ENCODE measurements at places on chromosomes 3 and 15.

GRCh38 chr3:62084558-62084957, 288.8 kb downstream of the FEZF2 start:
- no peak for DNase-seq

DNA sequence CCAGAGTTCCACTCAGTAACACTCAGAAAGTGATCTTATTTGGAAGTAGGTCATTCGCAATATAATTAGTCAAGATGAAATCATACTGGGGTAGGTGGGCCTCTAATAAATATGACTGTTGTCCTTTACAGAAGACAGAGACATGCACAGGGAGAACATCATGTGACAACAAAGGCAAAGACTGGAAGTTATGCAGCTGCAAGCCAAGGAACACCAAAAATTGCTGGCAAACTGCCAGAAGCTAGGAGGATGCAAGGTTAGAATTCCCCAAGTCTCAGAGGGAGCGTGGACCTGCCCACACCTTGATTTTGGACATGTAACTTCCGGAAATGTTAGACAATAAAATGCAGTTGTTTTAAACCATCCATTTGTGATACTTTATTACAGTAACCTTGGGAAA, 471.5 kb upstream of the AGTR1 start:
- DNase-seq, result no peak

DNA sequence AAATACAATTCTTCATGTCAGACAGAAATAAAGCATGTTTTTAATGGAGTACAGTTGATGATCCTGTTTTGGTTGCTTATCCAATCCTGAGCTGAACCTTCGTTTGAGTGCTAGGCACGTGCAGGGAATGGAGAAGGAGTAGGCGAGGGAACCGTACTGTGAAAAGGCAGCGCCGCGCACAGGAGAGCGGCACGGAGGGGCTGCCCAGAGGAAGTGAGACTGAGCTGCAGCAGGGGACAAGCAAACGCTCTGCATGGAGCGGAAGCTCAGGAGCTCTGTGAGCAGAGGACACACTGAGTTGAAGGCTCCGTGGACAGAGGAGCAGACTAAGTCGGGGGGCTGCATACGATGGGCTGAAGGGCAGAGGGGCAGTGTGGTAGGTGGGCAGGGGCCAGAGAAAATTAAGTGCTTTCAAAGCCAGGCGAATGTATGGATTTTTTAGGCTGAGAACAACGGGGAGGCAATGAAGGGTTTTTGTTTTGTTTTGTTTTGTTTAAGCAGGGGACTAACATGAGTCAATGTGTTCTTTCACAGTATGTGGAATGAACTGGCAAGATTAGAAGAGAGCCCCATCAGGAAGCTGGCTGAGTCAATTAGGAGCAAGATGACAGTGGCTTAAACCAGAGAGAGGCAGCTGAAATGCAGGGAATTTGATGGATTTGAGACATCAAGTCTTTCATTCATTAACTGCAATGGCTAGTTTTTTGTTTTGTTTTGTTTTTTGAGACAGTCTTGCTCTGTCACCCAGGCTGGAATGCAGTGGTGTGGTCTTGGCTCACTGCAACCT, 23.8 kb upstream of the TM2D3 start:
- peak; percentile 17 for DNase-seq

DNA sequence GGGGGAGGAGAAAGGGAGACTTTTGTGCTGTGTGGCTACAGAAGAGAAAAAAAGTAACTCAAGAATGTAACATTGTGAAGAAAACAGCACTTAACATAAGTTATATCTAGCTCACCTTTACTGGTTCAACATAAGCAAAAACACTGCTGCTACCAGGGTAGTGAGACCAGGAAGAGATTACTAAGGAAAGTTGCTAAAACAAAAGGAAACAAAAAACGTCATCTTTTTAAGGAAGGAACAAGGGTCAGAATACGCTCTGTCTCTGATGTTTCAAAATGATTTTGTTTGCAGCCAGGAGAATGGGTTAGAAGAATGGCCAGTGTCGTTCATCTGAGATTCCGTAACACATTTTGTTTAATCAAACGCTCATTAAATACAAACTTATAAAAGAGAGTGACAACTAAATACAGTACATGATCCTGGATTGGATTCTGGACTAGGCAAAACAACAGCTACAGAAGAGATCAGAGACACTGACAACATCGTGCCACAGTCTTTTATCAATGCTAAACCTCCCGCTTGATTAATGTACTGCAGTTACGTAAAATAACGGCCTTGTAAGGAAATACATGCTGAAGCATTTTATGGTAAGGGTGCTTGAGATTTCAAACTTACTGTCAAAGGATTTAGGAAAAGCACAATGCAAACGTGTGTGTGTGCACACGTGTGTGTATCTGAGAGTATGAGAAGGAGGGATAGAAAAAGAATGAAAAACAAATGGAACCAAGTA, 67.7 kb downstream of the FOXP1 start:
- no peak for DNase-seq

GRCh38 chr3:182920515-182921084, 59.7 kb downstream of the DCUN1D1 start:
- no peak for DNase-seq

DNA sequence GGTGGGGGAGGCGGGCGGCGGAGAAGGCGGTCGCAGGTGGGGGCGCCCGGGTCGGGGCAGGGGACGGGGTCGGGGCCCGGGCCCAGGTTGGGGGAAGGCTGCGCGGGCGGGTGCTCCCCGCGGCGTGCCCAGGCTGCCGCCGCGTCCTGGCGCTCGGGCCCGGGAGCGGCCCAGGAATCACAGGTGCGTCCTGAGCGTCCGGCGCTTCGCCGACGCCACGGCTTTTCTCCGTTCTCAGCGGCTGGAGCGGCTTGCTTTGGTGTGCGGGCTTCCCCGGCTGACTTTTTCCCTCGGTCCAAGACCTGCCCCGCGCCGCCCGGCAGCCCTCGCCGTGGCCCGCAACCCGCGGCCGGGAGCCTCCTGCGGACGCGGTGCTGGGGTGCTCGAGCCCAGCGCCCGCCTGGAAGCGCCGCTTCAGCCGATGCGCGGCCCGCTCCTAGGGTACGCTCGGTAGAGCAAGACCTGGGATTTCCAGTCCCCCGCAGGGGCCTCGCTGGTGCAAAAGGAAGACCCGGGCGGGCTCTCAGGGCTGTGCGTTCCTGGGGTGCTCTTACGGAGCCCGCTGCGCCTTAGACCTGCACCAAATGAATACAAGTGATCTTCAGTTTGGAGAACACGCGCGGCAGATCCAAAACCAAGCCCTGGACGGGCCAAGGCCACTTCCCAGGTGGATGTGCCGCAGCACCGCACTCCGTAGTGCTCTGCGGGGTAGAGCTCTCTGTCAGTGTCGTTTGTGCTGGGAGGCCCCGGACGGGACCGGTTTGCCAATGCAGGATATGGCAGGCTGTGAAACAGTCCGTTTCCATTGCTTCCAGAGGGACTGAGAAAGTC, 639 bp downstream of the NIPA1 start:
- DNase-seq, result peak; percentile 64

DNA sequence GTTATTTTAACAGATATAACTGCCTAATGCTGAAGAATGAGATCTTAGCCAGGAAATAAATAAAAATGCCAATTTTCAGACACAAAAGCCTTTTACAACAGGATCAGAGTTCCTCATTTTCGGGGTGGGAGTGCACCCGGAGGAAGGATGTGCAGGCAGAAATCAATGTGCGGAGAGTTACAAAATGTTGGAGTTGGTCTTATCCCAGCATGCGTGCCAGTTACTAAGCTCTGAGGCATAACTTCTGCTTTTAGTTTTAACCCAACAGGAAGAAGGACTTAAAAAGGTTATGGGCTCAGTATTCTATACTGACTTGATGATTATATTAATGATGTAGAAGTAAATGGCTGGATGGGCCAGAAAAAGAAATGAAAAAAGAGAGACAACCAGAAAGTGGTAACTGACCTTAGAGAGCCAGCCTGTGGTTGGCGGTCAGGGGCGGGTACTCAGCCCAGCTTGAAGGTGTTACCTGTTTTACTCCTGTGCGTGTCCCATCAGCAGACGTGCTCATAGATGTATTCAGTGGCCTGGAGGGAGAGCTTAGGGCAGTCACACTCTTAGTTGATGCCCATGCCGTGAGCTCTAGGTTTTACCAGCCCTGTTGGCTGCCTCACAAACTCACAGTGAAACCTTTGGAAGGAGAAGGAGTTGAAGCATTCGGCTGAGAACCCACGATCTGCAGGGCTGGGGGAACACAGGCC, 164.7 kb downstream of the SV2B start:
- DNase-seq, result no peak

DNA sequence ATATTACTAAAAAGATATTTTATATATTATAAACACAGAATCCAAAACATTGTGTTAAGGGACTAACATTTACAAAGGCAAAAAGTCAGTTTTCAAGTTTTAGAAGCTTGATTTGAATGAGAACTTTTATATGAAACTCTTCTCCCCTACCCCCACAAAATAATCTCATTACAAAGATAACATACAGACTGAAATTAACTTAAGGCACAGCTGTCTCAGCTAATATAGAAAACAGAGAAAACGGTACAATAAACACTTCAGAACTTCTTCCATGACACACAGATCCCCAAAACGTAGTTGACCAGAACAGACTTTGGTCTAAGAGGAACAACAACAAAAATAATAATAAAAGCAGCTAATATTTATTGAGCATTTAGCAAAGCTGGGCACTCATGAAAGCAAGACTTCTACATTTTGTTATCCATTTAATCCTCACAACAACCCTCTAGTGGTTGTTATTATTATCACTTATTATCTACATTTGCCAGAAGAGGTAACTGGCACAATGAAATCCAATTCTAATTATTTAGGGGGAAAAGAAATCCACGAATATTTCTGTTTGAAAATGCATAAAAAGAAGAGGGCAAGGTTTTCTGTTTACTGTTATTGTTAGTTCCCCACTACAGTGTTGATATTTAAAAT, 68.1 kb downstream of the PFN2 start:
- DNase-seq, result no peak

GRCh38 chr3:183315739-183316138, 62.7 kb downstream of the B3GNT5 start:
- no peak for DNase-seq
